Astrocyte of the spinal cord (primary cell): ENCODE measurements at places on chromosomes 11 and 22.
A peak's percentile ranks its signal among the peaks of the same experiment; 100 is the strongest.

DNA sequence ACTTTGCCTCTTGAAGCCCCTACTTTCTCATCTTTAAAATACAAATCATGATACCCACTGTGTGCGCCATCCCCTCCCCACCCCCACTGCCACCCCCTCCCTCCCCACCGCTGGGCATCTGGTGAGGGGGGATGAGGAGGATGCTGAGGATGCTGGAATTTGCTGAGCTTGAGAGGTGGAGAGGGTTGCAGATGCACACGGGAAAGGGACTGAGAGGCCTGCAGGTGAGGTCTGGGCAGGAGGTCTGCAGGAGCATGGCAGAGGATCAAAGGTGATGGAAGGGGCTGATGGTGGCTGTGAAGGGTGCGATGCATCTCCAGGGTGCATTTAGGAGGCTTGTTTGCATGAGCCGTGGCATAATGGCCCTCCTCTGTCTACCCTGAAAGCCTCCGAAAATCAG lies 7.6 kb upstream of the TBC1D22A start:
- DNase-seq, result no peak

- no peak for DNase-seq
These were observed 90.9 kb downstream of the PDHX start for GRCh38 chr11:35007277-35007676.

DNA sequence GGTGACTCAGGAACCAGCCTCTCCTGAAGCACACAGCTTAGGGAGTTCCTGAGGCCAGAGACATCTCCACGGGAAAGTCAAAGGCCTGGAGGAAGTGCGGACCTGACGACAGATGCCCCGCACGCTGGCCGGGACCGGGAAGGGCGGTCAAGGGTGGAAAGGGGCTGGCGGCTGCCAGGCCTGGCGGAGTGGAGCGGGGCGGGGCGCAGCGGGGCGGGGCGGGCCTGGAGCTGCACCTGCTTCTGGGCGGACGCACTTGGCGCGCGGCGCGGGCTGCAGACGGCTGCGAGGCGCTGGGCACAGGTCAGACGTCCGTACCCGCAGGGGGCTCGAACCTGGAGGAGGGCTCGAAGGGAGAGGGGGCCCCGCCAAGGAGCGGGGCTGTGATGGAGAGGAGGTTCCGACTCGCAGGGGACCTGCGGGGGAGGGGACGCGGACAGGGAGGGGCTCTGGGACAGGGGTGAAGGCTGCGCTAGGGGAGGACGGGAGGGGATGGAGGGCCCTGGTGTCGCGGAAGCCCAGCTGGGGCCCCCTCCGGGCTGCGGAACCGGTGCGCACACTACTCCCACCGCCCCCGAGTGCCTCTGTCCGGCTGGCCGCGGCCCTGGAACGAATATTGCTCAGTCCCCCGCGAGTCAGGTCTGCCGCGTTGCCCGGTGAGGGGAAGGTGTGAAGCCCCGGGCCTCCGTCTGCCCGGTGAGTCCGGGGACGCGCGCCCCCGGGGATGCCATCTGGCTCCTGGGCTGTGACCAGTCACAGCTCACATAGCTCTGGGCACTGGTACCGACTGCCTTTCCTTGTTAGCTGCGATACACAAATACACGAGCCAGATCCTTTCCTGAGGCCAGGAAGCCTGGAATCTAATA lies at the start of gene TMEM45B:
TMEM45B (plus strand) TSS at position 253 of the 866 bp plus-strand sequence. CDS start 36,635 bp downstream, outside the sequence.
- no peak for DNase-seq

DNA sequence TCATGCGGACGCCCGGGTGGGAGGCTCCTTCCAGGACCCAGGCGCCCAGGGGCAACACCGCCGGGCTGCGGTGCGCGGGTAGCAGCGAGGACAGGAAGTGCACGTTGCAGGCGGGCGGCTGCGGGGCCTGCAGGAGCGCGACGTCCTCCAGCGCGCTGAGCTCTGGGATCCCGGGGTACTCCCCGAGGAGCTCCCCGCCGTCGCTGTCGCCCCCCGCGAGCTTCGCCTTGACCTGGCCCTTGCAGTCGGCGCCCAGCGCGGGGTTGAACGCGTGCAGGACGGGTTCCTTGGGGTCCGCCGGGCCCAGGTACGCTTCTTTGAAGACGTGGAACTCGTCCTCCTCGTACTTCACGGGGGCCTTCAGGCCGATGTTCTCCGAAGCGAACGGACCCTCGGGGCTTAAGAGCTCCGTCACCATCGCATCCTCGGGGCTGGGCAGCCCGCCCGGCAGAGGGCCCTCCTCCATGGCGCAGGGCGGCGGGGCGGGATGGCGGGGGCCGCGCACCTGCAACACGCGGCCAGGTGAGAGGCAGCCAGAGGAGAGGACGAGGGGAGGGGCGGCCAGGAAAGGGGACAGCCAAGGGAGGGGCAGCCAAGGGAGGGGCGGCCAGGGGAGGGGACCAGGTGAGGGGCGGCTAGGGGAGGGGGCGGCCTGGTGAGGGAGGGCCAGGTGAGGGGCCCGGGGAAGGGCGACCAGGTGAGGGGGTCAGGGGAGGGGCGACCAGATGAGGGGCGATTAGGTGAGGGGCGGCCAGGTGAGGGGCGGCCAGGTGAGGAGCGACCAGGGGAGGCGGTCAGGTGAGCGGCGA lies 921 bp downstream of the TESMIN start:
- DNase-seq, result no peak

DNA sequence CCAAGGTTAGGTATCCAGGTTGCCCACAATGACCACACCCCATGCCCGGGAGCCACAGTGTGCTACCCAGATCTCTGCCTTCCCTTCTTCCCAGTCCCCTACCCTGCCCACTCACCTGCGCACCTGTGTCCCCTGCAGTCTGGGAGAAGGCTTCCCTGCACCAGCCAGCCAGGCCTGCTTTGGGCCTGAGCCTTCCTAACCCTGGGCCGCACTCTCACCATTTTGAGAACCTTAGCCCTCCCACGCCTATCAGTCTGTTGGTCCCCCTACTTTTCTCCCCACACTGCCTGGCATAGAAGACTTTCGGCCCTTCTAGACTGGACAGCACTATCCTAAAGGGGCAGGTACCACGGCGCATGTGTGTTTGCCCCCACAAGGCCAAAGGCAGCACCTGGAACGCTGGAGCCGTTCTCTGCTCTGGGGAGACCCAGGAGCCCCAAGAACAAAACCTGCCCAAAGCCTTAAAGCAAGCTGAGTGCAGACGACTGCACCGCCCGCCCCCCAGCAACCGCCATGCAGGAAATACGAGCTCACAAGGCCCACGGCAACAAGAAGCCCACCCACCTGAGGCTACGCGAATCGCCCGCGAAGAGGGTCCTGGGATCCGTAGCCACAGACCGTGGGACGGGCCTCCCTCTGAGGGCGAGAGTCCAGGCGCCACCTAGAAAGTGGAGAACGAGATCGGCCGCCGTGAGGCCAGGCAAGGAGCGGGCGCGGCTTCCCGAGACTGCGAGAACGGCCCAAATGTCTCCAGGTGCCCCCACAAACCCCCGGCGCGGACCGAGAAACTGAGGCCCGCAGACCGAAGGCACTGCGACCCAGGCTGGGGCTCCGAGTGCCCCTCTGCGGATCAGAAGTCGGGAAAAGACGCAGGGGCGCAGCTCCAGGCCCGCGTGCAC lies 546 bp downstream of the GNB1L start:
- DNase-seq, result peak; percentile 7

- DNase-seq, result no peak
These were observed 18.3 kb downstream of the SC5D start for GRCh38 chr11:121310908-121311307.

DNA sequence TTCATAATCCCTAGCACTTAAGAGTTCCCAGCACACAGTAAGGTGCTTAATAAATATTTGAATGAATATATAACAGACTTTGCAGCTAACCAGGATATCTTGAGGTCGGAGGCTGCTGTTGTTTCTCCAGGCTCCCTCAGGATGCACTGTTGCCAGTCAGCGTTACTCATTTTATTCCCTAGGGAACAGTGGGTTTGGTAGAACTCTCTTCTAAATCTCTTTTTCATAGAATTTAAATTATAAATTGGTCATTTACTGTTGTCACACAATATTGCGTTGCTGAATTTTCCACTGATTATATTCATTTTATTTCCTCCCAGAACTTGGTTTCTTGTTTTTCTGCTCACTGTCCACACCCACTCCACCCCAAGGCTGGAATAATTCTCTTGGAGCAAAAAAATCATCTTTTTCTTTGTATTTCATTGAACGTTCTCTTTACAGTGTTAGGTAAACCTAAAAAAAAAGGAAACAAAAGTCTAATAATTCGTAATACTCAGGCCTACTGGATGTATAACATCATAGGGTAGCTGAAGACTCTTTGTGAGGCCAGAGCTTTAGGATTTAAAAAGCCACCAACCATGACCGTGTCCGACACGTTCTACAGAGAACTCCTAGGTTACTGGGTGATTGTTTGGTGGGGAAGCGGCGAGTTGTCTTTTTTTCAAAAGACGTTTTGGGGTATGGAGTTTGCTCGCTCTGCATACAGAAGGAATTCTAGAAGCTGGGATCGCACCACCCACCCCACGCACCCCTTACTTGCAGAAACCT lies 766 bp upstream of the CAPRIN1 start:
- peak; percentile 46 for DNase-seq

DNA sequence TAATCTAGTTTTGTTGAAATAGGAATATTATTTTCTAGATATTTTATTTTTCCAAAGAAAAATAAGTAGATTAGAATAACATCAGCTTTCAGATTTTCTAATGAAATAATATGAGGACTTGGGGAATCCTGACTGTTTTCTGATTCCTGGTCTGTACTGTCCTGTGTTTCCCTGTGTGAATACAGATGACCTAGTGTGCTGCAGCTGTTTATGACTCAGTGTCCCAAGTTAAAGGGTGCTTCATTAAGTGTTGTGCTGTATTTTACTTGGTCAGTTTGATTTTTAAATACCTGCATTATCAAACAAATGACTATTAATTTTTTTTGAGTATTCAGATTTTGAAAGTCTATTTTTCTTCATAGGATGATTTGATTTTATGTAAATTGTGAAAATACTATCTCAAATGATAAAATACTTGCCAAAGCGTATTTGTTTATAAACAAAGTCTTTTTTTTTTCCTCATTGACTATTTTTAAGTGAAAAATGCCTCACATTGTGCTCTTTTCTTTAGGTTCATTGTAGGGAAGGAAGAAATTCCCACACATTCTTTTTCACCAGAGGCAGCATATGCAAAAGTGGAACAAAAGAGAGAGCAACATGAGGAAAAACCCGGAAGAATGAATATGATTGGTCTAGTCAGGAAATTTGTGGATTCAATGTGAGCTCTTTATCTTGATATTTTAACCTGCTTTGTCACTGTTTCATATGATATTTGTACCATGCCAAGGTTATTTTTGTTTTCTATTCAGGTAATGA lies 264.2 kb downstream of the TMEM135 start:
- no peak for DNase-seq

DNA sequence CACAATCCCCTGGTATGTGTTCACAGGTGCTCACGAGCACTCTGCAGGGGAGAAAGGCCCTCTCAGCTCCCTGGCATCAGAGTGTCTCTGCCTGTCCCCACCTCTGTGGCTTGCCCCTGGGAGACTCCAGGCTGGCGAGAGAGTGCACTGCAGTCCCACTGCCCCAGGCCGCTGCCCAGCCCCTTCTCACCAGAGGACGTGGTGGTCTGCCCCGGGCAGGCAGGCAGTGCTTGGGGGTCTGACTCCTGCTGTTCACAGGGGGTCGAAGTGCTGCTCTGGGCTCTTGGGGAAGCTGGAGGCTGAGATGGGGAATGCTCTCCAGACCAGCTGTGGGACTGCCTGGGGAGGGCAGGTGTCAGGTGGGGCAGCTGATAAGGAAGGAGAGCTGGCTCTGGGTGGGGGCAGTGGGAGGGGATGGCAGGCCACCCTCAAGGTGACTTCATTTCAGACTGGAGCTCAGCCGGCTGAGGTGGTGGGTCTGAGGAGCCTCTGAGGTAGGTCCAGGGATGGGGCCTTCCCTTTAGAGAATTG lies 151.0 kb upstream of the B3GAT1 start:
- DNase-seq, result no peak

GRCh38 chr22:45009606-45010531 lies at the start of gene PHF21B:
Gene PHF21B (minus strand): TSS chr22:45010005. CDS start chr22:45009549, 456 bp downstream.
- DNase-seq, result peak; percentile 11

GRCh38 chr11:95599959-95600586 lies 189.5 kb downstream of the FAM76B start:
- no peak for DNase-seq

DNA sequence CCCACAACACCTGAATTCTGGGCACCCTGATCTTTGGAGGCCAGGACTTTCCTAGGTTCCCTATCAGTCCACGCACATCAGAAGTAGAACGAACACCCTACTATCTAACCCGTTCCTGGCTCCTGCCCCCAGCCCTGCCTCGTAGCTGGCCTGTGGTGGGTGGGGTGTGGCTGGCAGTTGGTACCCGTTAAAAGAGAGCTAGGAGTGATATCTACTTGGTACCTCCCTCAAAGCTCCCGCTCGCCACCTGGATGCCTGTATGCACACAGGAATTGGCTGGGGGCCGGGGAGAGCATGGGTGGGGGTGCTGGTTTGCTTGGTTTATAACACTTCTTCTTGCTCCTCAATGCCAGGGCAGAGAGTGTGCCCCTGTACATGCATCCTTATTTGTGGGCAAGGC lies 14.0 kb upstream of the NECTIN1 start:
- no peak for DNase-seq

GRCh38 chr11:82969811-82970210 lies 68.3 kb downstream of the DDIAS start:
- DNase-seq, result no peak

GRCh38 chr22:27982106-27982505 lies 63.0 kb upstream of the PITPNB start:
- DNase-seq, result no peak

GRCh38 chr11:109894242-109894641 lies 198.9 kb upstream of the ZC3H12C start:
- DNase-seq, result no peak

DNA sequence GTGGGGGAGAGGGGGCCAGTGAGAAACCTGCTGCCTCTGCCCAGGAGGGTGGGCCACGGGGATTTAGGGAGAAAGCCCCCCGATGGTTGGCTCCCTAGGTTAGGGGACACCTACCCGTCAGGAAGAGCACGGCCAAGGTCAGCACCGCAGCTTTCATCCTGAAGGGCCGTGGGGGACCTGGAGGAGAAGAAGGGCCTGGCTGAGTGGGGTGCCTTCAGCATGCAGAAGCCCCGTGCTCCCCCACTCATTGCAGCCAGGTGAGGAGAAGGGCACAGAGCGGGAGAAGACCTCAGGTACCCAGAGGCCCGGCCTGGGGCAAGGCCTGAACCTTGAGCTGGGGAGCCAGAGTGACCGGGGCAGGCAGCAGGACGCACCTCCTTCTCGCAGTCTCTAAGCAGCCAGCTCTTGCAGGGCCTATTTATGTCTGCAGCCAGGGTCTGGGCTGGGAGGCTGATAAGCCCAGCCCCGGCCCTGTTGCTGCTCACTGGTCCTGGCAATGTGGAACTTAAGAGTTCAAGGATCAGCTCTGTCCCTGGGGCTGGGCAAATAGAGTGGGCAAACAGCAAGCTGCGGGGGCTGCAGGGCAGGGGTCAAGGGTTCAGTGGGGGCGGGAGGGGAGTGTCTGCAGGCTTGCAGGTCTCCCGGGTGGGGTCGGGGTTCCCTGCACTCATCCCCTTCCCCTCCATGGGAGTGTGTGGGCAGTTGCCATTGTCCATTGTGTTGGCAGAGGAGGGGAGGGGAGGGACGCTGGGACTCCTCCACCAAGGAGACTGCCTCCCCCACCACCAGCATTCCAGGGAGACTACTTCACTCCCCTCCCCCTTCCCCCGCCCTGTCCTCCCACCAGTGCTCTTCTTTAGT lies at the start of gene APOA1:
APOA1 (minus strand) TSS at position 392 of the 861 bp plus-strand sequence; CDS start at position 157, 235 bp downstream.
- DNase-seq, result no peak
